Suprapubic skin (tissue), 4 donors: ENCODE measurements at places on chromosomes 5 and 9.

GRCh38 chr5:24496268-24496667 is 148.5 kb downstream of the CDH10 start:
- no peak for DNase-seq

DNA sequence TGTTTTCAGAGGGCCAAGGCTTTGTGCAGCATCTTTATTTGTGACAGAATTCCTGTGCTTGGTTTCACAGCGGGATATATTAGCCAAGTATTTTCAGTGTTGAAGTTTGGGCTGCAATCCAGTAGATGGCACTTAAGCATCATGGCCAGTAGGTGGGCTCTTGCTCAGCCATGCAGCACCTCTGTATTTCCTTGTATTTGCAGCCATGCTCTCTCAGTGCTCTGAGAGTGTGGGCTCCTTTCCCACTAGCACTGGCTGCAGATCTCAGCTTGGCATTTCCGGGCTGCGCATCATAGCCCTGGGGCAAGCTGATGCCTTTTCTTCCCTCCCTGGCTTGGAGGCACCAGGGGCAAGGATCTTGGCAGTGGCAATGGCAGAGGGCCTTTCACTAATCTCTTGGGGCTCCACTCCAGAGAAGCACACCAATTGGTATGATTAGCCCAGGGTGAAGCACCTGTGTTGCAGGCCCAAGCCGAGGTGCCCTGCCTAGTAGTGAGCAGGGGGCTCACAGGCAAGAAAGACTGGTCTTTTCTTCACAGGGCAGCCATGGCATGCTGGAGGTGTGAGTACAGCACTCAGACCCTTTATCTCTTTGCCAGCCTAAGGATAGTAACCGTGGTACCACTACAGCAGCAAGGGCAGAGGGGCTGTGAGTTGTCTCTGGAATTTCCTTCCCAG is 48.3 kb downstream of the SLCO6A1 start:
- DNase-seq, result no peak

DNA sequence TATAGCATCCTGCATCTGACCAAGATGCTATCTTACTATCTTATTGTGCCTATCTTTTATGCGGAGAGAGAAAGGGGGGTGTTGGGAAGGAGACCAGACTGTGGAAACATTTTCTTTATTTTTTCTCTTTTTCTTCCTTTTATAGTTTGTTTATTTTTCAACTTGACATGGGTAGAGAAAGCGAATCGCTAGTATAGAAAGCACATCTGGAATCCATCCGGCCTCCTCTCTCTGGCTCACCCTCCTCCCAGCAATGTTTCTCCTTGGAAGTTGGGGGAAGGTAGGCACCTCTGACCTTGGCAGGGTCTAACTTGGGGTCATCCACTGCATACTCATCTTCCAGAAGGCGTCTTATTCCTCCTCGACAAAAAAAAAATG is 3.9 kb downstream of the S1PR3 start:
- DNase-seq, result no peak

DNA sequence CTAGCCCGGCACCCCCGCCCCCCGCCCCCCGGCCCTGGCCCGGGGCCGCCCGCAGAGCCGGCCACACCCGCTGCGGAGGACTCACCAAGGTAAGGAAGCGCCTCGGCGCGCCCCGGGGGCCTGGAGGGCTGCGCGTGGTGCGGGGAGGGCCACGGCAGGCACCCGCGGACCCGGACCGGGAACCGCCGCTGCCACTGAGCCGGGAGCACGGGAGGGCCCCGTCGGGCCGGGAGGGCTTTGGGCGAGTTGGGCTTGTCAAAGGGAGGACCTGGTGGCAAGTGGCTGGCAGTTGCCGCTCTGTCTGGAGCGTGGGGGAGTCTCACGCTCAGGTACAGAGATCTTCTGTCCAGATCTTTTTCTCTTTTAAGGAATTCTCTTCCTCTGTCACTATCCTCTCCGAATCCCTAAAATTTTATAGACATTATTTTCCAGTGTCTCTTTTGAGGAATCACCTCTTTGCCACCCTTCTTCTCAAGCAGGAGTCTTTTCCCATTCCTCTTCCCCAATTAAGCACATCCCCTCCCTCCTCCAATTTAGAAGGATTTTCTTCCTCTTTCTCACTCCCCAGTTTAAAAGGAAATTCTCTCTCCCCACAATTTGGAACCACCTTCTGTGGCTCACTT is 11.3 kb upstream of the LHX2 start:
- DNase-seq, result no peak

DNA sequence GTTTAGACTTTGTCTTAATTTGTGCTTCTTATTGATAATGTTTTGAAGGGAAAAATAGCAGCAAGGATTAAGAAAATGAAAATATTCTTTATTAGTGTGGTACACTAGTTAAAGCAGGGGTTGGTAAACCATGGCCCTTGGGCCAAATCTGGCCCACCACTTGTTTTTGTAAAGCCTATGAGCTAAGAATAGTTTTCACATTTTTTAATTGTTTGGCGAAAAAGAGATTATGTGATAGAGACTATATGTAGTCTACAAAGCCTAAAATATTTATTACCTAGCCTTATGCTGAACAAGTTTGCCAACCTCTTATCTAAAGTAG is 57.2 kb downstream of the KCNN2 start:
- no peak for DNase-seq

DNA sequence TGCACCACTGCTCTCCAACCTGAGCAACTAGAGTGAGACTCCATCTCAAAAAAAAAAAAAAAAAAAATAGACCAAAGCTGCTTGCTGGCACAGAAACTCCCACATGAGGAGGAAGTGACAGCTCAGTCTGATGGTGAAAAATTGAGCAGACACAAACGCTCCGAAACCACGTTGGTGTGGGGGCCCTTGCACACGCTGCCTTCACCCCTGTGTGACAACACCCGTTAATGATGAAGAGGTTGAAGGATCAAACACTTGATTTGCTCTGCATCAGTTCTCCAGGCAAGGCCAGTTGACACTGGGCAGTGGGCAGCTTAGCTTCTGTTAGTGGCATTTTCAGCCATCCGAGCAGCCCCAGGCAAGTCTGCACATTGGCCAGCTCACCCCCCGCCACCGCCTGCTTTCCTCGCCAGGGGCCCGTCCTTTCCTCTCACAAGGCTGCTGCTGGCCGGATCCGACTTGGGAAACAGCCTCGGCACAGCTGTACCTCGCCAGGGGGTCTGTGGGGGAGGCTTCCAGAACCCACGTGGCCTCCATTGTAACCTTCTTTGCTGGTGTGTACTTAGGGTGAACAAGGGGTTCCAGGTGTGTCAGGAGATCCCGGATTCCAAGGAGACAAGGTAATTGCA is 79.8 kb downstream of the COL27A1 start:
- DNase-seq, result no peak

DNA sequence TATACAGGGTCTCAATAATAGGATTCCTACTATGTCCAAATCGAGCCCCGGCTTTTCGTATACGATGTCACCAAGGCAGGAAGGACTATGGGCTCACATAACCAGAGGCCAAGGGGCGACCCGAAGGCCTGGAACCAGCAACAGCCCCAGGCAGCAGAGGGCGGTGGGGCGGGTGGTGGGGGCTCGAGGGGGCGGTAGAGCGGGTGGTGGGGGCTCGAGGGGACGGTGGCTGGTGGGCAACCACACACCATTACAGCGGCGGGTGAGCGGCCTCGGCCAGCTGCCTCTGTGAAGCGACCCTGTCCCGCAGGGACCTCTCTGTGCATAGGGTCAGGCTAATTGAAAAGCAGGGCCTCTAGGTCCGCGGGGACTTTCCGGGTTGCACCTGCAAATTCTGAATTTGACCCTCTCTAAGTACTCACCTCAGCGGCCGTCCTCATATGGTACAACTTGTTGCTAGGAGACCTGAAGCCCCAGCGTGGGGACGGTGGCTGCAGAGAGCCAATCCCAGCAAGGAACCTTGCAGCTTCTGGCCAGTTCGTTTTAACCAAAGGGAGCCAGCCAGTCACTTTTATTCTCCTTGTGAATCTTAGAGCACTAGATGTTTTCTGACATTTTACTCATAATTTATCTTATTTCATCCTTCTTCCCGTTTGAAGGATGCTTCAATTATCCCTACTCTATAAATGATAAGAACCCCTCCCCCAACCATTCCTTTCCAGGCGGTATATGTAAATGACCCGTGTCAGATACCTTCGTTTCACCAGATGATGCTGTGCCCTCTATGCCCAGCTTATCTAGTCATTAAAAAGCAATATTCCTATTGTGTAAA is at the start of gene NME5:
TSS of gene NME5 (minus strand) at position 480 of the 832 bp plus-strand sequence. CDS start 648 bp downstream, outside the sequence.
- DNase-seq, result no peak

DNA sequence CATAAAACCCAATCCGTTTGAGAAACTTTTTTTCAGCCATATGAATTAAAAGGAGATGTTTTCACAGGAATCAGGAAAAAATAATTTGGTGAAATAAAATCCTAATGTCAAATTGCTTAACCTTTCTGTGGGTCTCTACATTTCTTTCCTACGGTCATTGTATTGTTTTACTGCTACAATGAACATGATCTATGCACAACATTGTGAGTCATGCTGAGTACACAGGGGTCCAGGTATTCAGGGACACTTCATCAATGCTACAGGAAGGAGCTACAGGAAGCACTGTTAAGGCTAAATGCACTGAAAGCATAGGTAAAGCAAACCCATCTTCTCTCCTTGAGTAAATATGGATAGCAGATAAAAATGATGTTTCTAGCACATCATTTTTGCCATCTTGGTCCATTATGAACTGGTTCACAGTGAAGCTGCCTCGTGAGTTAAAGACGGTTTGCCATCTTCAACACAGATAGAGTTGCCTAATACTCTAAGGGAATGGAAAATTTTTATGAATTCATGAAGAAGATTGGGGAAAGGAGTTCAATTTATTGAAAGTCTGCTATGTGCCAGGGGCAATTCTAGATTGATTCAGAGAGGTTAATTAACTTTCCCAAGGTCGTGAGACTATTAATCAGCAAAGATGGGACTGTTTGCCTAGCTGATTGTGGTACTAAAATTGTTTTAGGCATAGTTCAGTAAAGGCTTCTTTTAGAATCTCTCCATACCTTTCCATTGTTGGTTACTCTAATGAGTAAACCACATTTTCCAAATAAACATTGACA is 85.5 kb downstream of the DIRAS2 start:
- no peak for DNase-seq

- DNase-seq, result no peak
These were observed 559.3 kb downstream of the CCDC171 start for GRCh38 chr9:16112116-16112515.

DNA sequence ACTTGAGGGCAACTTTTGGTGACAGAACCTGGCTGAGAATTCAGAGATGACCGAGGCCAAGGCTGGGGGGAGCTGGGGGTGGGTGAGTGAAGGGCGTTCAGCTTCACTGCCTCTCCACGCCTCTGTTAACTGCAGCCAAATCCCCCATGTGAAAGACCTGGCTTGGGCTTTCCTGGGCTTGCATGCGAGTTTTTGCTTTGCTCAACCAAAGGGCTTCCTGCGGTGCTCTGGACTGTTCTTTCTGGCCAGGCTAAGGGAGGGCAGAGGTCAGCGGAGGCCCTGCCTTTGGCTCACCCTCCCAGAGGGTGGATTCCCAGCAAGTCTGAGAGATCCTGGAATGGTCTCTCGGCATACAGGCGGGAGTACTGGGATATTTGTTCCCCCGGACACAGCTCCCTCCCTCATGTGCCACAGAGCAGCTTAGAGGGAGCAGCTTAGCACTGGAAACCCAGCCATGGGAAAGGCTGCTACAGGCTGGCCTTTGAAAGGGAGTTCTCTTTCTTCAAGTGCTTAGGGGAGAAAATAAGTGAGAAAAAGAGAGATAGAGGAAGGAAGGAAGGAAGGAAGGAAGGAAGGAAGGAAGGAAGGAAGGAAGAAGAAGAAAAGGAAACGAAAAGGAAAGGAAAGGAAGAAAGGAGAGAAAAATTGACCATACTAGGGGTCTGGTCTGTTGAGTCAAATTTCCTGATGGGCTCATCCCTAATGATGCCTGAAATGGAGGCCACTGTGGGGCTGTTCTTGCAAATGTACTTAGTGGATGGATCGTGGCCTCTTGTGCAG is 158.8 kb downstream of the FGF18 start:
- DNase-seq, result no peak

DNA sequence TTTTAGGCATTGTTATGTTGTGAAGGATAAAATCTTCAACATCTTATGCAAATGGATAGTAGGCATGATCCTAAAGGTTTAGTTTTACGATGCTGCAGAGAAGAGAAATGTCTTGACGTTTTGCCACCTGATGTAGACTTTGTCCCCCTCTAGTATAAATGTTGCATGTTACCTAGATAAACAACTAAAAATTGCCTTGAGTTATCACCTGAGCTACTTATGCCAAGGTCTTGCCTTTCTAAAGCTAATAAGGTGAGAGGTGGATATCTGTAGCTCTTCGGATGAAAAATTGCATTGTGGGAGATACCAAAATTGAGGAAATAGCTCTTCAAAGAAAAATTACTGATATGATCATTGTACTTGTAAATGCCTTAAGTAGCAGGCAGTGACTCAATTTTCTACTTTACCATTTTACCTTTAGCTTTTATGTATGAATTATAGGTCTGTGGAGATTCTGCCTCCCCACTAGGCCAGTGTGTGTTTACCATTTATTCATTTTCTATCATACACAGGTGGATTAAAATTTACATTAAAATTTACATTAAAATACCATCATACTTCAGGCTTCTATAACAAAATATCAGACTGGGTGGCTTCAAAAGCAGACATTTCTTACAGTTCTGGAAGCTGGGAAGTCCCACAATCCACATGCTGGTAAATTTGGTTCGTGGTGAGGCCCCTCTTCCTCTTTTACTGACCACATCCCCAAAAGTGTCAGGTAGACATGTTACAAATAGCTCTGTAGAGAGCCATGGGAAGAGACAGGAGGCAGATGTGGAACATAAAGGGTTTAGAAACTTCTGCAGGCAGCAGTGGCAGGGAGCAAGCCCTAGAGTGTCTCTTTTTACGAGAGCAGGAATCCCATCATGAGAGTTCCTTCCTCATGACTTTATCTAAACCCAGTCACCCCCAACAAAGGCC is 100.7 kb upstream of the ERBIN start:
- DNase-seq, result no peak

GRCh38 chr9:130635721-130636647 is 28.4 kb upstream of the PRDM12 start:
- DNase-seq, result no peak

GRCh38 chr5:58369513-58370190 is 90.2 kb downstream of the PLK2 start:
- DNase-seq, result no peak

DNA sequence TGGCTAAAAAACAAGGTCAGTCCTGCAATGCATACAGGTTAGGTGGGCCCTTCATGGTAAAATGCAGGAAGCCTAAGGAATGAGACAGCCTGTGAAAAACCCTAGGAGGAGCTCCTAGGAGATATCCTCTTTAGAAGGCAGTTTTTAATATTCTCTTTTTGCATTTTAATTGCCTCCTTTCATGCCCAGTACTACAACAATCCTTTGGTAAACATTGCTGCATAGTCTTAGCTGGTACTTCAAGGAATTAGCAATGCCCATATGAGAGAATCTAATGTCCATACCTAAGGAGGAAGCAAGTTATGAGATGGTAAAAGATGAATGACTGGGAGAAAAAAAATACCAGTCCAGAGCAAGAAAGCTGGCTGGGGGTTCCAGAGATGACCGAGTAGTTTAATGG is 61.0 kb downstream of the NREP start:
- DNase-seq, result no peak

DNA sequence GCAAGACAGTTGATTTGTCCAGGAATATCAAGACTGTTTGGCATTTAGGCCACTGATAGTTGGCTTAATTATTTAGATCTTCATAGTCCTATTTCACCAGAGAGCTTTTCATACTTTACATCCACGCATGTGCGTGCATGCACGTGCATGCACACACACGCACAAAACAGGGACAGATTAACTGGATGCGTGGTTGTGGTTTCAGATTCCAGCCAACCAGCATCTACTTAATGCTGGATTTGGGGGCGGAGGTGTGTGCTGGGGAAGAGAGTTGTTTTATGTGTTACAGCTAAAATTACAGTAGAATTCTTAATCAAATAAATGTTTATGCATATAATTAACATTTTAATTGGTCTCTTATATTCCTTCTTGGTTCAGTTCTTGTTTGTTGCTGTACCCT is 7.3 kb downstream of the RNF14 start:
- no peak for DNase-seq
